ENCODE measurements at places on chromosomes 6 and 20. TPM values are rescaled to one million over a fixed set of nuclear protein-coding genes. Genes with fewer than 3 reads are reported as not detected.

- no peak for DNase-seq
Observed at GRCh38 chr6:117481278-117481925, 1.1 kb upstream of the DCBLD1 start.

DNA sequence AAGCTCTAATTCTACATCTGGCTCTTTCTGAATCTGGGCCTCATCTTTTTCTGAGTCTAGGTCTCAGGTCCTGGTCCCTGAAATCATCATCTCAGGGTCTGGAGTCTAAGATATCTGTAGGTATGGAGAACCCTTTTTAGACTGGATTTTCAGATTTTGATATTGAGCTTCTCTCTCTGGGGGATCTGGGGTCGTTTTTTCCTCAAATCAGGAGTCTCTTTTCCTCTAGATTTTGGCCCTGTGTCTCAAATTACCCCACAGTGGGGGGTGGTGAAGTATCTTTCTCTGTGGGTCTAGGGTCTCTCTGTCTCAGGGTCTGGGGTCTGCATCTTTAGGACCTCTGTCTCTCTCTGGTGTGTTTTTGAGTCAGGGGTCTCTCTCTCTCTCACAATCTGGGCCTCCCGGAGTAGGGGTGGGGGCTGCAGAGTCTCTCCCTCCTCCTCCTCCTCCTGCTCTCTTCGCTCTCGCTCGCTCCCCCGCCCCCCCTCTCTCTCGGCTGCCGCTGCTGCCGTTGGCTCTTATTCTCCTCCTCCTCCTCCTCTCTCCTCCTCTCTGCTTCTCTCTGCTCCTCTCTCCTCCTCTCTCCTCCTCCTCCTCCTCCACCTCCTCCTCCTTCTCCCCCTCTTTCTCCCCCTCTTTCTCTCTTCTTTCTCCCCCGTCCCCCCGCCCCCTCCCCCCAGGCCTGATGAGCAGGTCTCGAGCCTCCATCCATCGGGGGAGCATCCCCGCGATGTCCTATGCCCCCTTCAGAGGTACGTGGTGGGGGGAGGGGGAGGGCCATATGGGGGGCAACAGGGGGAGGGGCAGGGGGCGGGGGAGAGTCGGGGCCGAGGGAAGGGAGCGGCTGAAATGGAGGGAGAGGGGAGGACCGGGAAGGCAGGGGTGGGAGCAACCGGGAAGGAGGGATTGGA, at the start of gene SYNGAP1:
TSS of gene SYNGAP1 (plus strand) at position 486 of the 911 bp plus-strand sequence. CDS start at position 686, 200 bp downstream.
- DNase-seq, result no peak

GRCh38 chr20:40451552-40451951, 237.5 kb downstream of the MAFB start:
- DNase-seq, result no peak

GRCh38 chr6:12709556-12710232, 6.9 kb upstream of the PHACTR1 start:
- no peak for DNase-seq

DNA sequence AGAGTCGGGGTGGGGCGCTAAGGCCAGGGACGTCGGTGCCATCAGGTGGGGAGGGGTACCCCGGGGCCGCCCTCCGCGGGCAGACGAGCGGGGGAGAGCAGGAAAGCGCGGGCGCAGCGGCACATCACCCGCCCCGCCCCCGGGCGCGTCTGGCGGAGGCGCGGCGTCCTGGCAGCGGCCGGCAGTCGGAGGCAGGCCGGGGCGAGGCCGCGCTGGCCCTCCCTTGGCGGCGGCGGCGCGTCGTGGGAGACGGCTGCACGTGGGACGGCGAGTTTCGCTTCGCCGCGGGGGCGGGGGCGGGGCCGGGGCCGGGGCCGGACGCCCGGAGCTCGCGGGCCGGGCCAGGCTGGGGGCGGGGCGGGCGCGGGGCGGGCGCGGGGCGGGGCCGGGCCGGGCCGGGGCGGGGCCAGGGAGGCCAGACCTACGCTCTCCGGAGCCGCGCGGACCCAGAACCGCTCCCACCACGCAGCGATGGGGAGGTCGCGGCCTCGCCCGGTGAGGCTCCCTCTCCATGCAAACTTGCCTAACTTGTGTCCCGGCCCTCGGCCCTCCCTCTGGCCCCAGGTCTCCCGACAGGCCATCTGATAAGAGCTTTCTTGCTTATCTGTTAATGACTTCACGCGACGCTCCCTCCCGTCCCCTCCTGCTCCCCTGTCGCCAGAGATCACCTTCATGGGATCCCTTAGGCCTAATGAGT, 12.5 kb downstream of the ITPR3 start:
- no peak for DNase-seq

DNA sequence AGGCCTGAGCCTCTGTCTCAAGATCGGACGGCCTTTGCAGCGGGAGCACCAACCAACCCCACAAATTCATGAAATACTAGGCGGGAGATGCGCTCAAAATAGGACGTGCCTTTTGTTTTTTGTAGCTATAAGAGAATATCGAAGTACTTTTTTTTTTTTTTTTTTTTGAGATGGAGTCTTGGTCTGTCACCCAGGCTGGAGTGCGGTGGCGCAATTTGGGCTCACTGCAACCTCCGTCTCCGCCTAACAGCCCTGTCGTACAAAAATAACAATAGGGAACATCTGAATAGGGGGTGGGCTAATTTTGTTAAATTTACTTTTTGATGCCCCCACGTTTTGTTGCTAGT, 5.9 kb upstream of the TUBB2A start:
- DNase-seq, result no peak

The LINC00237 gene
- total RNA-seq, result not detected

DNA sequence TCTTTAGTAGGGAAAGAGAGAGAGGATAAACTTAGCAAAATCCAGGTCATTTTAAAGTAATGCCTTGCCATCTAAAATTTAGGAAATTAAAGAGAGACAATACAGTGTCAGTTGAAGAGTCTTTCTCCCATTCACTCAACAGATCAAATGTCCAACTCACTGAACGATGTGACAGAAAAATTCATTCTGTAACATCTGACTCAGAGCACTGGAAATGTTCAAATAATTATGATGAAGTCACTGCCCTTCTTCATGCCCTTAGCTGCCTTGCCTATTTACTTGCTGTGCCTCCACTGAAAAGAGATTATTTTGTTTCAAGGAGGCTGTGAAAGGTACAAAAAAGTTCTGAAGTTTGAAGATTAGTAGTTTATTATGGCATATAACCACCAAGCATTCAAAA, 434.8 kb downstream of the ADGRB3 start:
- DNase-seq, result no peak

The HLA-DPB1 gene
- total RNA-seq, result 2.7 TPM

GRCh38 chr6:98146656-98147055, 687.7 kb upstream of the POU3F2 start:
- DNase-seq, result no peak

The SLC22A7 gene
- not detected for total RNA-seq

GRCh38 chr20:50516180-50516934, 6.2 kb downstream of the PTPN1 start:
- DNase-seq, result no peak

DNA sequence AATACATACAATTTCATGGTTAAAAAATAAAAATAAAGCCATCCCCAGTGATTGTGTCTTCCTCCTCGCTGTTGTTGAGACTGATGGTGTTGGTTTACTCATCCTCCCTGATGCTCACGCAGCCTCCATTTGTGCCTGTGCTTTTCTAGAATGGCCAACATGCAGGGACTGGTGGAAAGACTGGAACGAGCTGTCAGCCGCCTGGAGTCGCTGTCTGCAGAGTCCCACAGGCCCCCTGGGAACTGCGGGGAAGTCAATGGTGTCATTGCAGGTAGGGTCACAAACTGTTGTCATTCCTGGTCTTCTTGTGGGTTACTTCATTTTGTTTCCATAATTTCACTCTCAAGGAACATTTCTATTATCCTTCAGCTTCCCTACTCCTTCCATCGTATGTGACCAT, 28.0 kb downstream of the CAP2 start:
- no peak for DNase-seq

- no peak for DNase-seq
Observed at GRCh38 chr20:4427940-4428586, 293.6 kb upstream of the PRND start.

The FGD2 gene
- total RNA-seq, result 0.07 TPM

DNA sequence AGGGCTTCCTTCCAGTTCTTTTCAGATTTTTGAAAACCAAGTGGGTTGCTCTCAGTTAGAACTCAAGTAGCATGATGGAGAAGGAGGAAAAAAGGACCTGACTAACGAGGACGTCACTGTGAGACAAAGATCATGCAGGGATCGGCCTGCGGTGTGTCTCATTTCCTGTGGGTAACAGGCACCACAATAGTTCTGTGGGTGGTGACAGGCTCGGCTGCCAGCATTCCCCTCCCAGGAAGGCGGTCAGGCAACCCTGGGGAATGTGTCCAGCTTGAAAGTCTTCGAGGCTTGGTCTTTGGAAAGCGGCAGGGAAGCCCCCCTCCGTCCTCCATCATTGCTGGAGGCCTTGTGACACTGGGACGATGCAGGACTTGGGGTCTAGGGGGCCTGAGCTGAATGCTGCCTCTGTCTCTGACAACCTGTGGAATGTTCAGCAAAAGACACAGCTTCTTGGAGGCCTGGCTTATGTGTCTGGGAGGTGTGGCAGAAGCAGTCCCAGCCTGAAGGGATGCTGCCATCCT, 121.0 kb downstream of the BCAS1 start:
- DNase-seq, result peak; percentile 74

DNA sequence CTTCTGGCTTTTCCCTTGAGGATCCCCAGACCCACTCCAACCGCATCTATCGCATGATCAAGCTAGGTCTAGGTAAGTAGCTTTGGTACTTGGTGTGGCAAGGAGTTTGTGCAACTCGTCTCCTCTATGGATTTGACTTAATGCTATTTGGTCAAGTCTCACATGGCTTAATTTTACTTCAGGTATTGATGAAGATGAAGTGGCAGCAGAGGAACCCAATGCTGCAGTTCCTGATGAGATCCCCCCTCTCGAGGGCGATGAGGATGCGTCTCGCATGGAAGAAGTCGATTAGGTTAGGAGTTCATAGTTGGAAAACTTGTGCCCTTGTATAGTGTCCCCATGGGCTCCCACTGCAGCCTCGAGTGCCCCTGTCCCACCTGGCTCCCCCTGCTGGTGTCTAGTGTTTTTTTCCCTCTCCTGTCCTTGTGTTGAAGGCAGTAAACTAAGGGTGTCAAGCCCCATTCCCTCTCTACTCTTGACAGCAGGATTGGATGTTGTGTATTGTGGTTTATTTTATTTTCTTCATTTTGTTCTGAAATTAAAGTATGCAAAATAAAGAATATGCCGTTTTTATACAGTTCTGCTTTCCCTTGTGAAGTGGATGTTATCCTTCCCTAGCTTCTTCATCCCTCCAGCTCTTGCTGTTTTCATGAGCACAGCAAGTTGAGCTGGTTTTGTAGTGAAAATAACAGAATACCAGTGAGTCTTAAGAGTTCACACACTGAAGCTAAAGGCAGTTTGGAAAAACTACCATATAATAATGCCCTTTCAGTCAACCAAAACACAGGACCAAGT, 3.8 kb downstream of the SLC35B2 start:
- DNase-seq, result no peak

The FAXC gene
- total RNA-seq, result 14.2 TPM

DNA sequence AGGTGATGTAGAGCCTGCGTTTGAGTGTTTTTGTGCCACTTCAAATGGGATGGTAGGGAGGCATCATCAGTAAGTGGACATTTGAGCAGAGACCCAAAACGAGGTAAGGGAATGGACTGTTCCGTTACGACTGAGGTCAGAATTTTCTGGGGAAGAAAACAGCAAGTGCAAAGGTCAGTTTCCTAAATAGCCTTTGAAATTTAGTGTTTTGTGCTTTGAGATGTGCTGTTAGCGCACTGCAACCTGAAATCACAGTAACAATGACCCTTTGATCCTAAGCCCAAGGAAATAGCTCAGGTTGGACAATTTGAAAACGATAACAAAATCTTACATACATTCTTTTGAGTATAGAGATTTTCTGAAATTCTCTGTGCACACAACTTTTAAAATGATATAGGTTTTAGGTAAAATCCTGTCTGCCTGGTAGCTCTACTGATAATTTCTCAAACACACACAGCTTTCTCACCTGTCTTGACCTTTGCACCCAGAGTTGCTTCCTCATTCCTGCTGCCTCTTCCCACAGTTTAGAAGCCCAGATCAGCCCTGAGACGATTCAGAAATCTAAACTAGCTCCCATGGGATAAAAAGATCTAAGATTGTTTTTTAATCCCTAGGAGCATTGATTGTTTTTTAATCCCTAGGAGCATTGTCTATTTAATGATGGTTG, 22.1 kb downstream of the DCBLD1 start:
- no peak for DNase-seq
